GM20000 (cell line): ENCODE measurements at places on chromosomes 1 and 21.

DNA sequence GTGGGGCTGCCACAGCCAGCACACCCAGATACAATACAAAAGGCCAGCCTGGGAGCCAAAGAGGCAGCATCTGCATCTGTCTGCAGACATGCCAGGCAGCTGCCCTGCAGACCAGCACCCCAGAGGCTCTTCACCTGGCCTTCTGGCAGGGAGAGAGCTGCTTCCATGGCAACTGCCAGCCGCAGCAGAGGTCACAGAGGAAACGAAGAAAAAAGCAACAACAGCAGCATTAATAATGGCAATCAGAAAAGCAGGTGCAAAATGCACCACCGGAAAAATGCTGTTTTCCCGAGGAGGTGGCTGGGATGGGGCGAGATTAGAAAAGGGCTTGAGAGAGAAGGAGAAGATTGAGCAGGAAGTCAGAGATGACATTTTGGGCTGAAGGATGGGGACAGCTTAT, 309.5 kb downstream of the PCP4 start:
- no peak for DNase-seq

DNA sequence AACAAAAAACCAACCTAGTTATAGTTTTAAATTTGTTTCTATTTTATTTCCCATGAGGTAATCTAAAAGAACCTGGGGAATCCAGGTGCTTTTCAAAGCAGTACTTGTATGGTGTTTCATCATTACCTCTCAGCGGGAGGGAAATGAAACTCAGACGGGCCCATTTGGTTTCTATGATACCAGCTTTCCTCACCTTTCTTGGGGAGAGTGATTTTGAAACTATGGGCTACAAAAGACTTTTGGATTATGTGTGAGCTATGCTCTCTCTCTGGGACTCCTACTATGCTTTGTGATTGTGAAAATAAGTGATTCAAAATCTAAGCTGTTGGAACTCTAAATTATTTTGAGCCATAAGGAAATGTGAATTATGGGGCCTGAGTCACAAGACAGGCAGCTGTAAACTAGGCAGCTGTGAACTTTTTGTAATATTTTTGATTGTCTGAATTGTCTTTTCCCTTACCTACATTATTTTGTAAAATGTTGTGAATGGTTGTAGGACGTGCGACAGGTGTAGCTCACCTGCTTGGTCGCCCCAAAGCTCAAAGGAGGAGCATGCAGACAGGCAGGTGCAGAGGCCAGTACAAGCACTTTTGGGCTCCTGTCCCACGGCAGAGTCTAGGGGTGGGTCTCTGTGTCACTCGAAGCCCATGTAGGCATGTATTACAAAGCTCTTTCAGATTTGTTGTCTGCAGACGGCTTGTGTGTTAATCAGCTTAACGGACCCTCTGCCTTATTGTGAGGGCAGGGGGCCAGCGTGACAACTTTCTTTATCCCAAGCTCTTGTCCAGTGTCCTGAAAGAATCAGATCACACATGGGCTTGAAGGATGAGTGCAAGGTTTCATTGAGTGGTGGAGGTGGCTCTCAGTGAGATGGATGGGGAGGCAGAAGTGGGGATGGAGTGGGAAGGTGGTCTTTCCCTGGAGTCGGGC, 64.8 kb upstream of the BACH1 start:
- peak; percentile 46 for DNase-seq

DNA sequence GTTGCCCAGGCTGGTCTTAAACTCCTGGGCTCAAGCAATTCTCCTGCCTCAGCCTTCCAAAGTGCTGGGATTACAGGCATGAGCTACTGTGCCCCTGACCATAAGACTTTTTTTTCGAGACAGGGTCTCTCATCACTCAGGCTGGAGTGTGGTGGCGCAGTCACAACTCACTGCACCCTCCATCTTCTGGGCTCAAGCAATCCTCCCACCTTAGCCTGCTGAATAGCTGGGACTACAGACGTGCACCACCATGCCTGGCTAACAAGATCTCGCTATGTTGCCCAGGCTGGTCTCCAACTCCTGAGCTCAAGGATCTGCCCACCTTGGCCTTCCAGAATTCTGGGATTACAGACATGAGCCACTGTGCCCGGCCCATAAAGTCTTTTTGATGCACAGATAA, 1.9 kb downstream of the C1orf56 start:
- no peak for DNase-seq

DNA sequence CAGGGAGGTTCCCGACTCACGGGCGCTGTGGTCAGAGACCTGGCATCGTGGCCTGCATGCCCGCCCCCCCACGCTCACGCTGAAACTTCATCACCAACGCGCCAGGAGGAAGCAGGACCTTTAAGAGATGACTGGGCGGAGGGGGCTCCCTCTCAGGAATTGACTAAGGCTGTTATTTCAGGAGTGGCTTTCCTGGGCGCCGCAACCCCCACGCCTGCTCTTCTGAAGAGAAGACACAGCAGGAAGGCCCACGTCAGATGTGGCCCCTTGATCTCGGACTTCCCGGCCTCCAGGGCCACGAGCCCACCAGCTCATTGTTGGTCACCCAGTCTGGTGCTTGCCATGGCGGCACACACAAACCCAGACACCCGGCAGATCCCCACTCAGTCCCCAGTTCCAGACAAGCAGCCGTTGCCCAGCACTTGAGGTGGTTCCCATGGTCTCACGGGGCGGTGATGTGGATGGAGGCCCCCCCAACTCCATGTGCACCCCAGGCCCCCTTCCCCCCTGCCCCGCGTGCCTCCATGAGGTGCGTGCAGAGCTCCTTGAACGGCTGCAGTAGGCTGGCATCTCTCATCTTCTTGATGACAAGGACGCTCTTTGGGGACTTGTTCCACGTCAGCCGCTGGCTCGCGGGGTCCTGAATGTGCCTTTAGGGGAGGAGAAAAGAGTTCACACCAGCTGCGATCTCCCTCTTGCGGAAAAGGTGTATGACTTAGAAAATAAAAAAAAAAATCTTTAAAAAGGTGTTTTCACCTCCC, 21.4 kb downstream of the NADK start:
- DNase-seq: peak; percentile 19
